ENCODE measurements at places on chromosomes 16 and 17.

DNA sequence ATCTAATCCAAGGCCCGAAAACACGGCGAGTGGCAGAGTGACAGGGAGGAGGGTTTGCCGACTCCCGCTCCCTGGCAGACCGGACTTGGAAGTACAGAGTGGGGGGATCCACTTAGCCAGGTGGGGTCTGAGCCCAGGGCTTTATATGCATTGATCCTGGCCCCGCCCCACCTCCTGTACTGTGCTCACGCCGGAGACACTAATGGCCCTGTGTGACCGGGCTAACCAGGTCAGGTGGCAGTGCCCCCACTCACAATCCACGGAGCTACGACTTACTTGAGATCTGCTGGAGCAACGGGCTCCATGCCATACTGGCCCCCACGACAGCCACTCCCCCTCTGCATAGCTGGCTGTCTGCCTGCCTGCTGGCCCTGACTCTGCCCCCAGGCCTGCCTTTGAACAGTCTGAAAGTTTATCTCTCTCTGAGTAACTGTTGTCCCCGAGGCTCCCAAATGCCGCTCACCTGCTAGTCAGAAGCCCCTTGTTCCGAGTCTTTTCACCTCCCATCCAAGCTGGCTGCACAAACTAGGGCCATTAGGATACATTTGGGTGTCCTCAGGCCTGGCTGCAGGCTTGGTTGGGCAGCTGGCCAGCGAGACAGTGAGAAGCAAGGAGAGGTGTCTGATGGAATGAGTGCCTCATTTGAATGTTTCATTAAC, 28.0 kb downstream of the CACNA1G start:
- no peak for DNase-seq

DNA sequence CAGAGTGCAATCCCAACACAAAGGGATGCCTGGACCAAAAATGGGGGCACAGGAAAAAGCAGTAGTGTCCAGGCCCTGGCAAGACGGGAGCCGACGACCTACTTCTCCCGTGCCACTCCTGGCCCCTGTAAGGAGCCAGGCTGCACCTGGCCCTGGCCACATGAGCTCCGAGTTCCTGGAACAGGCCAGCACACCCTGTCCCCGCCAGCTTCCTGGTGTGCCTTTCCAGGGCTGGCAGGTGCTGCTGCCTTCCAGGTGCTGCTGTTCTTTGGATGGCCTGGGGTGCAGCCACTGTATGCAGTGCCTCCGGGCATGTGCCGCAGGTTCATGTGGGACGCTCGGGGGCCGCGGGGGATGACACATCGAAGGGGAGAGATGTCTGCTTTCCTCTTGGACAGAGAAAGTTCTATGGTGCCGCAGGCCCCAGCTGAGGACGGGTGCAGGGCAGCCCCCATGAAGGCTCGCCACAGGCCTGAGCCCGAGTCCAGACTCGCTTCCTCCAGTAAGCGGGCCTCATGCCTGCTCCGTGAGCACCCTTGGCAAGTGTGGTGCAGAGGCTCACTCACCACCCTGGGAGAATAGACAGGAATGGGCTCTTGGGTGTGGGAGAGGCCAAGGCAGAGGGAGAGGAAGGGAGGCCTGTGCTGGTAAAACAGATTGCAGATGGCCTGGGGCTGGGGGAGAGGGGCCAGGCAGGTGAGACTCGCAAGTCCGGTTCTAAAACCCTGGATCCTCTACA, 54.7 kb upstream of the FASN start:
- no peak for DNase-seq

DNA sequence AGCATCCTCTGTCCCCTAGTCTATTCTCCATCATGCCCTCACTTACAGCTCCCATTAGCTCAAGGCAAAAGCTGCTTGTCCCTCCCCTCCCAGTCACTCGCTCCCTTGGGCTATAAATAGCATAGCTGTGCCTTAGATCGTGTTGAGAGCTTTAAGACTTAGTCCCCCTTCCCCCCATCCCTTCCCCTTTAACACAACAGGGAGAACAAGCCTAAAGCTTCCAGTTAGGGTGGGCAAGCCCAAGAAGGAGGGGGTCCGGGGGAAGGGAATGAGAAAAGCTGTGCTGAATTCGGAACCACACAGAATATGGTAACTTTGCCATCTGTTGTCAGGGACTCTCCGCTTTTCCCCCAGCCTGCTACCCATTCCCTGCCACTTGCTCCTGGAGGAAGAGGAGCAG, 4.9 kb upstream of the HIGD1B start:
- DNase-seq = no peak

DNA sequence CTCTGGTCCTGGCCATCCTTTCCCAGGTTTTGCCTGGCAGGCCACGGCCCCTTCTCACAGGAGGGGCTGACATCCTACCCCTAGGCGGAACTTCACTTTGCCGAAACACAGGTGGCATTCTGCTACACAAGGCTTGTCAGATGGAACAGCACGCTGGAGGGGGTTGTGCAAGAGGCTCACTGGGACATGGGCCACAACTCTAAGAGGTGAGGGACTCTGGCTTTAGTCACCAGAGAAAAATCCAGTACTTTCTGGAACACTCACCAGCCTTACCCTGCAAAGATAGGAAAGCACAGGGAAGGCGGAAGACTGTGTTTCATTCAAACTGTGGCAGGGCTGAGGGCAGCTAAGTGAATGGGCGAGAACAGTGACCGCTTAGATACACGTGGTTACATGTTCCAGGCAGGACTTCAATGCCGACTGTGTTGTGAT, 18.3 kb downstream of the CDC42EP4 start:
- no peak for DNase-seq

- DNase-seq = no peak
Measured at GRCh38 chr16:87648236-87648635, 45.9 kb downstream of the JPH3 start.

DNA sequence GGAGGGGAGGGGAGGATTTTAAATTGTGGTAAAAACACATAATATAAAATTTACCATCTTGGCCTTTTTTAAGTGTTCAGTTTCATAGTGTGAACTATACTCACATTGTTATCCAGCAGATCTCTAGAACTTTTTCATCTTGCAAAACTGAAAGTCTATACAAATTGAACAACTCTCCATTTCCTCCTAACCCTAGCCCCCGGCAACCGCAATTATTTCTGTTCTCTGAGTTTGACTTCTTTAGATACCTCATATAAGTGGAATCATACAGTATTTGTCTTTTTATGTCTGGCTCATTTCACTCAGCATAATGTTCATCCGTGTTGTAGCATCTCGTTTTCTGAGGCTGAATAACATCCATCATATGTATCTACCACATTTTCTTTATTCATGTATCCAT, 30.0 kb upstream of the MRTFB start:
- no peak for DNase-seq

DNA sequence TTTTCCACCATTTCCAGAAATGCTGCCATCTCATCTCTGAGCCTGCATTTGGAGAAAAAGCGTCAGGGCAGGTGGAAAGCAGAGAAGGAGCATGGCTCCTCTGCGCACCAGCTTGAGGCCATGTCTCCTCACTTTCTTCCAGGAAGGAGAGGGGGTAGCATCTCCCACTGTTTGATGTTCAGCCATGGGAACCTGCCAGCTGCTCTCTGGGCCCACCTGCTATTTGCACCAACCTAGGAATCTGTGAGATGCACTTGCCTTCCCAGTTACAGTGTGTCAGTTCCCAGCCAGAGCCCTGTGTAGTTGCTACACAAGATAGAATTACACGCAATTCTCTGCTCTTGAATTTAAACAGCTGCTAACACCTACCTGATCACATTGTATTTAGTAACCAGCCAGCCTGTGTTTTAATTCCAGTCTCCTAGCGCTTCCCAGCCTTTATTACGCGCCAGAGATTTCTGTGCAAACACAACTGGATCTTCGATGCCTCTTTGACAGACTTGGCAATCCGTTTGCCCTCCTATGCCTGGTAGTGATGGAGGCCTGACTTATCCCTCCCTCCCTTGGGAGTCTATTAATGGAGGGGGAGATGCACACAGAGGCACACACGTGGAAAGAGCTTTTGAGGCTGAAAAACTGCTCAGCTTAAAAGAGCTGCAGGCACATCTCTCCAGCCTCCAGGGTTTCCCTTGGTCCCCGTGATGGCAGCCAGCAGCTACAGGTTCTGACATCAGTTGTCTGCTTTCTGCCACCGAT, 98.1 kb upstream of the SEC14L1 start:
- no peak for DNase-seq

DNA sequence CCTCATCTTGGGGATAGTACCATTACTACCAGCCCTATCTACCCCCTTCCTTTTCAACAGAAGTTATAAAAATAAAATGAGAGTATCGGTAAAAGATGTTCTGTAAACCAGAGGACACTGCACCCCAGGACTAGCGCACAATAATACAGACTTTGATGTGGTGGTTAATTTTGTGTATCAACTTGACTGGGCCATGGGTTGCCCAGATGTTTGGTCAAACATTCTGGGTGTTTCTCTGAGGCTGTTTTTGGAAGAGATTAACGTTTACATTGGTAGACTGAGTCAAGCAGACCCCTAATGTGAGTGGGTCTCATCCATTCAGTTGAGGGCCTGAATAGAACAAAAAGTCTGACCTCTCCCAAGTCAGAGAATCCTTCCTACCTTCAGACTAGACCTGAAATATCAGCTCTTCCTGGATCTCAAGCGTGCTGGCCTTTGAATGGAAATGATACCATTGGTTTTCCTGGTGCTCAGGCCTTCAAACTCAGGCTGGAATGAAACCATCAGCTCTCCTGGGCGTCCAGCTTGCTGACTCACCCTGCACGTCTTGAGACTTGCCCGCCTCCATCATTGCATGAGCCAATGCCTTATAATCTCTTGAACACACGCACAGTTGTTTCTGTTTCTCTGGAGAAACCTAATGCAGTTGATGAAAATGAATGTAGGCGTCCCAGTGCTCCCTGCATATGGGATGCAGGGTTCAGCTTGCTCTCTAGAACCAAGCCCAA, 10.1 kb downstream of the MRM1 start:
- no peak for DNase-seq

- DNase-seq = peak; percentile 32
Measured at GRCh38 chr17:65231662-65232335, 94.6 kb downstream of the RGS9 start.

GRCh38 chr17:17021194-17021863, 20.9 kb upstream of the MPRIP start:
- no peak for DNase-seq

- DNase-seq = no peak
Measured at GRCh38 chr17:76612977-76613851, 27.6 kb upstream of the ST6GALNAC2 start.

GRCh38 chr16:30621765-30622164, 11.6 kb upstream of the ZNF689 start:
- DNase-seq = no peak

- no peak for DNase-seq
Measured at GRCh38 chr16:67169011-67169451, 1.3 kb upstream of the NOL3 start.

DNA sequence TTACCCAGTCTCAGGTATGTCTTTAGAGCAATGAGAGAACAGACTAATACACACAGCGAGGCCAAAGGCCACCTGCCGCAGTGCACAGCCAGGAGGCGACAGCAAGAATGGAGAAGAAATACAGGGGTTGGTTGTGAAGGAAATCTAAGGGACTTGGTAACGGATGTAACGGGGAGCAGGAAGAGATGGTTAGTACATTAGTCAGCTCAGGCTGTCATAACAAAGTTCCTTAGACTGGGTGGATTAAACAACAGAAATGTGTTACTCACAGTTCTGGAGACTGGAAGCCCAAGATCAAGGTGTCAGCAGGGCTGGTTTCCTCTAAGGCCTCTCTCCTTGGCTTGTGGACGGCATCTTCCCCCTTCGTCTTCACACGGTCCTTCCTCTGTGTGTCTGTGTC, 47.1 kb downstream of the TVP23C start:
- DNase-seq = no peak

DNA sequence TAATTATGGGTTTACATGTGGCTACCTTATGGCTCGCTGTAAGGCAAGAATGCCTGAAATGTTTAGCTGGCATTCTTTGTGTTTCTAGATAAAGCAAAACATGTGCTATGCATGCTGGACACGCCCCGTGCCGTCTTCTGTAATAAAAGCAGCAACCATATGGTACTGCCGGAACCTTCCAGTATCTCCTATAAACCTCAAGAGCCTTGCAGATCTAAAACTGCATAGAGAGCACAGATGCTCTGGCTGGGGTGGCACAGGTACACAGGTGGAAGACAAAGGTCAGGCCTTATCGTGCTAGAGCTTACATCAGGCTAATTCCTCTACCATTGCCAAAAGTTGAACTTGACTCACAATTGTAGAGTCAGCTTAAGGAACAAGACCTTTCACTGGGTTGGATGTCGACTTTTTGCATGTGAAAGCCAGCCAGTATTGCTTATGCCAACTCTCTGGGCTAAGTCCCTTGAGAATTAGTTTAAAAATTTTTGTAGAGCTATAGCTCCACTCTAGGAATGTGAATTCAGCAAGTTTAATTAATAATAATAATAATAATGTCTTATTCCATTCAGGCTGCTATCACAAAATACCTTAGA, 187.4 kb upstream of the CACNG5 start:
- no peak for DNase-seq

- peak; percentile 48 for DNase-seq
Measured at GRCh38 chr17:59845595-59846393, 46.9 kb downstream of the TUBD1 start.

- DNase-seq = peak; percentile 62
Measured at GRCh38 chr17:46003907-46004748, 5.1 kb downstream of the STH start.

All from NCI-H1694 (cell line).